Subcutaneous adipose tissue (tissue), 4 donors: ENCODE measurements at places on chromosomes 3 and 15. TPM values are rescaled to one million over a fixed set of nuclear protein-coding genes. Genes with fewer than 3 reads are reported as not detected.

Gene ITGA11
- total RNA-seq: 2.5 TPM

Gene BCL2A1
- total RNA-seq: 53.5 TPM

Gene ZNF662
- 9.5 TPM for total RNA-seq

Gene CLDN18
- not detected for total RNA-seq

Gene ECT2
- 14.1 TPM for total RNA-seq

Gene THOC7
- 41.0 TPM for total RNA-seq

Gene LIPC
- total RNA-seq: 0.44 TPM

Gene MRPL46
- 46.5 TPM for total RNA-seq

Gene THAP10
- 0.94 TPM for total RNA-seq

Gene TTC23
- total RNA-seq: 23.6 TPM

Gene CSPG5
- total RNA-seq: 0.17 TPM

Gene ZBTB47
- 27.2 TPM for total RNA-seq

Gene FOXB1
- total RNA-seq: not detected

Gene FRMD5
- total RNA-seq: not detected

Gene POMGNT2
- total RNA-seq: 16.3 TPM

Gene CACNA2D3
- total RNA-seq: 0.94 TPM
